ENCODE measurements at places on chromosomes 1 and 21.

- no peak for DNase-seq
Measured at GRCh38 chr1:1173793-1174415, at the start of gene TTLL10. Gene TTLL10, plus strand, starts transcription at chr1:1173880. Its CDS starts 5,336 bp downstream, at chr1:1179216.

DNA sequence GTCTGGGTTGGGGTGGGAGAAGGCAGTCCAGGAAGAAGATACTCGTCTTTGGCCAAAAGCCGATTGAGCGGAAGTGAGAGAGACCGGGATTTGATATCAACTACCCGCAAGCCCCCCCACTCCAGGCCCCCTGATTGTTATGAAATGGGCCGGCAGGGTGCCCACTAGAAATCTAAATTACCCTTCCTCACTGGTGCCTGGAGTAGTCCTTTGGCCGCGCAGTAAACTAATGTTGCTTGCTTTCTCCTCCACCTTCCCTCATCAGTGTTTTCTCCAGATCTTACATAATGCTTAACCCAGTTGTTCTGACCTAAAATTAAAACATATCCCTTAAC lies 119.2 kb upstream of the BARHL2 start:
- DNase-seq, result no peak

DNA sequence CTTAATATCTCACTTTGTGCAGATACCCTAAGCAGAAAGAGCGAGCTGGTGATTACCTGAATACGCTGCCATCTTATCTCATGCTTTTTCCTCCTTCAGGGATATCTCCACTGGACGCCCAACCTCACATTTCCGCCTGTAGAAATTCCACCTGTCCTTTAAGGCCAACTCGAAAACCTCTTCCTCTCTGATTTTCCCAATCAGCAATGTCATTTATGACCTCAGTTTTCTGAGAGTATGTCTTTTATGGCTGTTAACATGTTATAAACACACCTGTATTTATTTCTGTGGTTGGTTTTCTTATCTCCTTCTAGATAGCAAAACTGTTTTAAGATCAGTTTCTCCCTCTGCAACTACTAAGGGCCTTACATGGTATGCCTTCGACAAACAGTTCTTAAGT lies 41.1 kb downstream of the CD34 start:
- DNase-seq, result no peak

GRCh38 chr21:38470755-38471154 lies 27.5 kb downstream of the ERG start:
- DNase-seq, result no peak

DNA sequence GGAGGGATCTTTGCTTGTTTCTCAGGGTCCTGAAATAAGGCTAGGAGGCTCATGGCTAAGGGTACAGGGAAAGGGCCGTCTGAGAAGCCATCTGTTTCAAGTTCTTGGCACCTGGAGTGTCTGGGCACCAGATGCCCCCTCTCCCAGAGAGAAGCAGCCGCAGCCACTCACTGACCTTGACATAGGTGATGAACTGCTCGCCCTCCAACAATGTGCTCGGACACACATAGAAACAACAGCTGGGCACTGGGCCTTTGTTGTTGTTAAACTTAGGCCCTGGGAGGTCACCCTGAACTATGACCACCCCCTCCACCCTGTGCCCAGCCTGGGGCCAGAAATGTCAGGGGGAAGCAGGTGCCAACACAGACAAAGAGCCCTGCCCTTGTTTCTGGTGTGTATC lies 9.2 kb upstream of the TNNI1 start:
- DNase-seq, result no peak

- peak; percentile 88 for DNase-seq
Measured at GRCh38 chr1:156583821-156584622, 4.5 kb downstream of the TTC24 start.

- peak; percentile 32 for DNase-seq
Measured at GRCh38 chr1:95650631-95651030, 416.6 kb downstream of the RWDD3 start.

DNA sequence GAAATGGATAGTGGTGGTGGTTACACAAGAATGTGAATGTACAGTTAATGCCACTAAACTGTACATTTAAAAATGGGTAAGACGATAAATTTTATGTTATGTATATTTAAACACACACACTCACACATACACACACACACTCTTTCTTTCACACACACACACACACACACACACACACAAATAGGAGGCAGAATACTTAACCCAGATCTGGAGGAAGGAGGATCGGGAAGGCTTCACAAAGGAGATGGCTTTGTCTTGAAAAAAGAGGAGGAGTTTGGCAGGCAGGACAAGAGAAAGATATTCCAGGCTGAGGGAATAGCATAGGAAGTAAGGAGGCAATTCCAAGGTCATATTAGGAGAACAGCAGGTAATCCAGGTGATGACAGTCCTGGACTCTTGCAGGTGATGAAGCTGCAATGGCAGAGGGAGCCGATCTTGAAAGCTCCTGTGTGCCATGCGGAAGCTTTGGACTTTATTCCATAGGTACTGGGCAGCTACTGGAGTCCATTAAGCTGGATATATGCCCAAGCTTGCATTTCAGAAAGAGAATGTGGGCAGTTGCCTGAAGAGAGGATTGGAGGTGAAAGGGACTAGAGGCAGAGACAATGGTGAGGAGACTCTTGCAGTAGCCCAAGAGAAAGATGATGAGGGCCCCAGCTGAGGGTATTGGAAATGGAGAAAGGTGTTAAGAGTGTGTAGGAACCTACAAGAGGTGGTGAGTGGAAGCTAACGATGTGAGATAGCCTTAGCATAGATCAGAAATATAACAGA lies 15.4 kb upstream of the LYST start:
- no peak for DNase-seq

- DNase-seq, result no peak
Measured at GRCh38 chr21:37627074-37627473, 260.5 kb downstream of the DYRK1A start.

- no peak for DNase-seq
Measured at GRCh38 chr1:55078470-55078869, 39.1 kb downstream of the PCSK9 start.

DNA sequence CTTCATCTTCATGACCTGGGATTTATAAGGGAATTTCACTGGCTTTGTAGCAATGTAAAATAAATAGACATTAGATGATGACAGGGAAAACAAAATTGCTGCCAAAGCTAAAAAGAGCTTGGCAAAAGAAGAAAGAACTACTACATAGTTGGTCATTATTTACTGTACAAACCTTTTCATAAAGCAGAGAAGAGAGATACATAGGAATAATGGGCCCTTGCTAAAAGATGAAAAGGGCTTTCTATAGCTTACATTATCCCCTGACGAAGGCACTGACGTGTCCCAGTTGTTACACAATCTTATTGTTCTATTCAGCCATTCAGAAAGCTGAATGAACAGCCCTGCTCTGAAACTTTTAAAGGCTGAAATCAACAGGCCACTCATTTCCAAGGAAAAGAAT lies 57.1 kb downstream of the ZC3H11B start:
- peak; percentile 54 for DNase-seq

- no peak for DNase-seq
Measured at GRCh38 chr1:232454227-232454886, 175.6 kb downstream of the SIPA1L2 start.

- peak; percentile 69 for DNase-seq
Measured at GRCh38 chr1:180527101-180527669, 24.8 kb upstream of the ACBD6 start.

DNA sequence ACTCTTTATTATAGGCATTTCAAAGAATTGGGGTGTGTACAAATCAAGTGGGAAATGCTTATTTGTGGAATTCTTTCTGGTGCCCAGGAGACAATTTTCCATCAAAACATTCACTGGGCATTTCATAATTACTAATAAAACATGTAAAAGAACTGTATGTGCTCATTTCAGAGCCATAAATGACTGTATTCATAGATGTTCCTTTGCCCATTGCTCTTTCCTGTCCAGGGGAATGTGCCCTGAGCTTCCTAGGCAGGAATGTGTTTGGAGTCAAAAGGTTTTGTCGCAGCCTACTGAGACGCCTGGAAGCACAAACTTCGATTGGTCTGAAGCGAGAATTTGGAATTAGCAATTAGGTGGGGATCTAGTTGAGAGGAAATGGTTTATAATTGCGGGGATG lies 43.7 kb upstream of the EXOSC10 start:
- no peak for DNase-seq

GRCh38 chr1:6635910-6636760 lies 11.5 kb downstream of the THAP3 start:
- DNase-seq, result no peak

- peak; percentile 77 for DNase-seq
Measured at GRCh38 chr1:213041443-213041842, 9.6 kb upstream of the RPS6KC1 start.

GRCh38 chr1:206496131-206496793 lies 11.1 kb upstream of the RASSF5 start:
- no peak for DNase-seq

Data from ELR (cell line).